ENCODE measurements at places on chromosomes 3 and 15. TPM values are rescaled to one million over a fixed set of nuclear protein-coding genes. Genes with fewer than 3 reads are reported as not detected.

Gene DNAH1
- total RNA-seq = 2.2 TPM

Gene B2M
- total RNA-seq = 608 TPM

Gene IMP3
- total RNA-seq = 92.6 TPM

Gene WDR76
- total RNA-seq = 29.0 TPM

Gene LRRC2
- 0.26 TPM for total RNA-seq

Gene CEP152
- 7.5 TPM for total RNA-seq

Gene KNL1
- 33.8 TPM for total RNA-seq

Gene SLC9C1
- not detected for total RNA-seq

Gene STARD5
- 5.9 TPM for total RNA-seq

Gene TGM5
- not detected for total RNA-seq

Gene SSUH2
- total RNA-seq = not detected

Gene CLDN16
- total RNA-seq = not detected

Gene SENP8
- 1.2 TPM for total RNA-seq

Gene KIF7
- total RNA-seq = 27.2 TPM

Gene KBTBD8
- 0.29 TPM for total RNA-seq

Gene MORC1
- total RNA-seq = not detected

Gene PRICKLE2
- 0.46 TPM for total RNA-seq

Gene ZDHHC23
- 7.1 TPM for total RNA-seq

Gene ADAM10
- total RNA-seq = 96.8 TPM

Gene IGF2BP2
- 105 TPM for total RNA-seq

Gene SLC15A2
- total RNA-seq = 0.91 TPM

Gene SUSD5
- total RNA-seq = not detected

Gene ADCY5
- total RNA-seq = not detected

Gene C3orf85
- not detected for total RNA-seq

Gene PRR23B
- not detected for total RNA-seq

Gene RASGRP1
- total RNA-seq = not detected

Gene TGM4
- 1.2 TPM for total RNA-seq

Gene IMPG2
- 0.17 TPM for total RNA-seq

Gene GOLGA8O
- 0.47 TPM for total RNA-seq

Gene PPP1R14D
- 0.33 TPM for total RNA-seq

Gene CFAP100
- total RNA-seq = not detected

Gene P2RY1
- 0.29 TPM for total RNA-seq

Gene ANKRD63
- 1.4 TPM for total RNA-seq

Gene EFL1
- 12.4 TPM for total RNA-seq

Gene MEIS2
- total RNA-seq = 10.0 TPM

Gene HYAL3
- total RNA-seq = 13.2 TPM

Gene COL6A5
- total RNA-seq = not detected

Gene CHRNA3
- not detected for total RNA-seq

Gene ZDHHC19
- not detected for total RNA-seq

Gene ENTPD3
- total RNA-seq = 7.1 TPM

Gene ZPLD1
- not detected for total RNA-seq

Gene CHRNA5
- total RNA-seq = 11.0 TPM

Gene LRTM1
- total RNA-seq = not detected
